Left ventricle myocardium inferior (tissue), 1 donor: ENCODE measurements at places on chromosomes 7 and 10. TPM values are rescaled to one million over a fixed set of nuclear protein-coding genes. Genes with fewer than 3 reads are reported as not detected.
A peak's percentile ranks its signal among the peaks of the same experiment; 100 is the strongest.

DNA sequence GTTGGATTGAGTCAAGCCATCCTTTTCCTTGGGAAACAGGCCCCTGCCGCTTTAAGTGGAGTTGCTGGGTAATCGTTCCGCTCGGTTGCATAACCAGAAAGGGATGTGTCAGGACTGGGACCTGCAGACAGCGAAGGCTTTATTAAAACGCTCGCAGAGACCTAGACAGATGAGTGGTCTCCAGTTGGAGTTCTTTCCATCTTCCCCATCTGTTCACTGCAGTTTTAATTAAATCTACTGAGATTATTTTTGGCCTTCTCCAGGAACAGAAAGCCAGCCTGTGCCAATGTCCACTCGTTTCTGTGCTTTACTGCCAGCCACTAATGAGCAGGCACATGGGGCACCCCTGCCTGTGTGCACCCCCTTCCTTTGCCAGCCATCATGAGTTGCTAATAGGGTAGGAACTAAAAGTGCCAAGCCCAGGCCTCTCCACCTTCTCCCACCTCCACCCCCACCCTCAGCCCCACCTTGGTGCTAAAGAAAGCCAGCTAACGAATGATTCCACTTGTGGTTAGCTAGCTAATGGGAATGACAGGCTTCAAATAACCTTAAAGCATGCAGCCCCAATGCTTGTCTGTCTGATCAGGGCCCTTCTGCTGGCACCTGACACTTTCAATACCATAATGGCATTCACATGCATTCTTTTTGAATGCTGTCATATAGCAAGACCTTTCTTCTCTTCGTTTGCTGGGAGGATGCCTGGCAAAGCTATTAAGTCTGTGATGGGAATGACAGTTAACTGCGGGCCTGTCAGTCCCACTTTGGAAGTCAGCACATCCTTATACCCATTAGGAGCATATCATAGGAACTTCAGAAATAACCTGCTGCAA lies 556.8 kb upstream of the GALNT17 start:
- no peak overlapping the region for H3K4me3 ChIP-seq
- H3K4me1 ChIP-seq: peaks cover 3% of the 10 kb centered on the region
- no peaks in the 10 kb centered on the region for H3K36me3 ChIP-seq
- DNase-seq: no peak
- H3K27me3 ChIP-seq: no peaks in the 10 kb centered on the region

GRCh38 chr7:134632937-134633540 lies 13.6 kb upstream of the BPGM start:
- DNase-seq: no peak
- no peak overlapping the region for H3K27ac ChIP-seq
- H3K4me1 ChIP-seq: peaks cover 9% of the 10 kb centered on the region
- no peak overlapping the region for H3K4me3 ChIP-seq

GRCh38 chr10:71337219-71337701 lies 18.2 kb downstream of the SLC29A3 start:
- no peak overlapping the region for H3K4me3 ChIP-seq
- peaks cover 14% of the 10 kb centered on the region for H3K36me3 ChIP-seq
- no peak overlapping the region for H3K27ac ChIP-seq
- H3K27me3 ChIP-seq: no peaks in the 10 kb centered on the region
- no peaks in the 10 kb centered on the region for H3K4me1 ChIP-seq

GRCh38 chr7:47040795-47041347 lies 541.0 kb downstream of the TNS3 start:
- H3K4me3 ChIP-seq: no peak overlapping the region
- no peaks in the 10 kb centered on the region for H3K27me3 ChIP-seq
- peak overlapping the region; percentile 86 for H3K27ac ChIP-seq
- no peaks in the 10 kb centered on the region for H3K36me3 ChIP-seq
- peaks cover 64% of the 10 kb centered on the region for H3K4me1 ChIP-seq
- no peak for DNase-seq

GRCh38 chr10:71909399-71910083 lies 54.7 kb upstream of the CHST3 start:
- no peaks in the 10 kb centered on the region for H3K36me3 ChIP-seq
- H3K27ac ChIP-seq: no peak overlapping the region
- no peaks in the 10 kb centered on the region for H3K27me3 ChIP-seq
- no peak overlapping the region for H3K4me3 ChIP-seq
- DNase-seq: no peak

- H3K36me3 ChIP-seq: peaks cover 31% of the 10 kb centered on the region
- no peak overlapping the region for H3K4me3 ChIP-seq
- peaks cover 42% of the 10 kb centered on the region for H3K4me1 ChIP-seq
- DNase-seq: peak; percentile 1
- H3K27me3 ChIP-seq: no peaks in the 10 kb centered on the region
These were observed 957 bp upstream of the ANKRD2 start for GRCh38 chr10:97571622-97572021.

DNA sequence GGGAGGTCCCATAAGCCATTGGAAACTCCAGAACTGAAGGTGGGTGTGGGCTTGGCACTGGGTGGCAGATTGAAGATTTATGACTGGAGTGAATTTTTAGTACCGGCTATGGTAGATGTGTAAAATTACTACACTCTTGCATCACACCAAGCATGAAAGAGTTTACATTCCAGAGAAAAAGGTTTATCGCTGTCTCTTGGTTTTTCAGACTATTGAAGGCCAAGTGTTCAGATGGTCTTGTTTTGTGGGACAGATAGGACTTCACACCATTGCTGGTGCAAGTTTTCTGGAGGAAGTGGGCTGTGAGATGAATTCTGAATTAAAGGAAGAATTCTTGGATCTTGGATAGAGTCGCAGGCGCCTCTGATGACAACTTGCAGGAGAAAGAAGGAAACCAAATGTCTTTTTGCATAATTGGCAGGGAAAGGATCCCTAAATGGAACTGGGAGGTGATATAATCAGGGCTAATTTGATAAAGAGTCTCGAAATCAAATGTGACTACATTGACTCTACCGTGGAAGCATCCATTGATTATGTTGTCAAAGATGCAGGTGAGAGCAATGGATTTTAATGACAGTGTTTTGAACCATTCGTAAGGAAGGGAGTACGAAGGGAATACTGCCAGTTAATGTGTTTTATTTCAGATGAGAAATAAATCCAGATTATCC lies 14.2 kb upstream of the NMT2 start:
- H3K27ac ChIP-seq: peak overlapping the region; percentile 14
- no peaks in the 10 kb centered on the region for H3K27me3 ChIP-seq
- H3K4me3 ChIP-seq: no peak overlapping the region
- H3K4me1 ChIP-seq: no peaks in the 10 kb centered on the region

DNA sequence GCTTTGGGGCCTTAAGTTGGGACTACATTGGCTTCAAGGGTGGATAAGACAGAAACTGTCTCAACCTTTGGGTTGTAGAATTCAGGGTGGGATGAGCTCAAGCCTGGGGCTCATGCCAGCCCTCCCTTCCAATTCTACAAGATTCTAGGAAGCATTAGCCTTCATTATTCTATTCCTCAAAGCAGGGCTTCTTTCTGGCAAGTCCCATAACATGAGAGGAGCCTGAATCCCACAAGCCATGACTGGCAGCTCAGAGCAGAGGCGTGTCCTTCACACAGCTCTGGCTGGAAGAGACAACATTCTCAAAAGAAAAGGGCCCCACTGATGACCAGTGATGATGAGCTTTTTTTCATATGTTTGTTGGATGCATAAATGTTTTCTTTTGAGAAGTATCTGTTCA lies 187.6 kb downstream of the PLXNA4 start:
- peaks cover 15% of the 10 kb centered on the region for H3K4me1 ChIP-seq
- H3K27me3 ChIP-seq: no peaks in the 10 kb centered on the region
- H3K27ac ChIP-seq: no peak overlapping the region
- no peaks in the 10 kb centered on the region for H3K36me3 ChIP-seq
- no peak for DNase-seq

- no peak overlapping the region for H3K4me3 ChIP-seq
- H3K4me1 ChIP-seq: peaks cover 38% of the 10 kb centered on the region
- H3K27ac ChIP-seq: no peak overlapping the region
These were observed 72.4 kb downstream of the REEP3 start for GRCh38 chr10:63593576-63593975.

GRCh38 chr7:51121931-51122425 lies 194.6 kb downstream of the COBL start:
- H3K27me3 ChIP-seq: no peaks in the 10 kb centered on the region
- H3K36me3 ChIP-seq: no peaks in the 10 kb centered on the region
- H3K4me1 ChIP-seq: peaks cover 44% of the 10 kb centered on the region
- peak; percentile 52 for DNase-seq
- peak overlapping the region; percentile 12 for H3K4me3 ChIP-seq

DNA sequence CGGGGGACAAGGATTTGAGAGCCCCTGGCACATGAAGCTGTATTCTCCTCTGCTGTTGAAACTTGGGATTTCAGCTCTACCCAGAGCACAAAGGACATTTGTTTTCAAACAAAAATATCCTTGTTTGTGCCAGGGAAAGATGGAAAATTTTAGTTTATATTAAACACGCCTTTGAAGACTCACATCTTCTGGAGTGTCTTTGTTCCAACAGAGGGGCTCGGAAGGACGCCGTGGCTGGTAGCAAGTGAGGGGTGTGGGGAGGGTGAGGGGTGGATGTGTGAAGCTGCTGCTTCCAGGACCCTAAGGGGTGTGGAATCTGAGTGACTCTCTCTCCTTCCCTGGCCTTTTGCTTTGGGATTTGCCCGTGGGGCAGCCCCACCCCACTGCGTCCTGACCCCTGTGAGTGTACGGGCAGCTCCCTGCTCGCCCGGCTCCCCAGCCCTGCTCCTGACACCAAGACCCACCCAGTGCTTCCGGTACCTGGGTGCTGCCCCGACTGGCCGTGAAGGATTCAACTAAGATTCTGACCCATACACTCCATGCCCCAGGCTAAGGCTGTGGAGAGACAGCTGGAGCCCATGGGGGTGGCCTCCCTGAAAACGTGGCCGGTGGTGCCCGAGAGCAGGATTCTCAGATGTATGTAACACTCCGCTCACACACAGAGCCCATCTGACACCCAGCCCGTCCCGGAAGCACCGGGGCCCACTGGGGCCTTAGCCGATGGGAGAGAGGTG lies 59.6 kb downstream of the ZRANB1 start:
- peak; percentile 14 for DNase-seq
- H3K4me3 ChIP-seq: no peak overlapping the region
- H3K27me3 ChIP-seq: no peaks in the 10 kb centered on the region
- H3K27ac ChIP-seq: peak overlapping the region; percentile 74
- H3K36me3 ChIP-seq: peaks cover 39% of the 10 kb centered on the region
- H3K4me1 ChIP-seq: peaks cover 77% of the 10 kb centered on the region

GRCh38 chr7:101428093-101428866 lies 65.6 kb downstream of the COL26A1 start:
- no peaks in the 10 kb centered on the region for H3K4me1 ChIP-seq

DNA sequence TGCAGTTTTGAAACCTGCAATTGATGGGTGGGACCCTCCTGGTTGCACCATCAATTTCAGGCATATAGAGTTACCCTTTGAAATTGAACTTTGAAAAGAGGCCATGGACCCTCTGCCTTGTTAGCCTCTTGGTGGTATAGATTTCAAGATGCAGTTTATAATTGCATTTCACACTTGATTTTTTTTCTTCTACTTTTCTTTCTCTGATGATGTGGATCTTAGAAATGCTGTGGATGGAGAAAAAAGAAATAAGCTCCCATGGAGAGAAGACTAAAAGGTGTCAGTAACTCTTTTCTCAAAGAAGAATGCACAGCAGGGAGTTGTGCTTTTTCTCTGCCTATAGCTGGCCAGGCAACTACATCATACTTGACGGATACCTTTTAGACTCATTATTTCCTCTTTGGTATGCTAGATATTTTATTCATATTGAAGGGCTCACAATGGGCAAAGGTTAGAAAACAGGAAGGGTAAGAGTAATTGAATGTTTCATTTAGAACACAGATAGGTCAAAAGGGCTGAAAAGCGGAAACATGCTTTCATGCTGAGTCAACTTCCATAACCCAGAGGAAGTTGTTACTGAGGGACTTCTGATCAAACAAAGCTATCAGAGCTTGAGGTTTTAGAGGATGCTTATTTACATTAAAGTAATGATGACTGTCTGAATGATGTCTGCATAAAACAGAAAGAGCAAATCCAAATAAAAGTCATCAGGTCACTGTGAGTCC lies 773.2 kb upstream of the LRRN3 start:
- H3K27ac ChIP-seq: no peak overlapping the region
- no peaks in the 10 kb centered on the region for H3K4me1 ChIP-seq
- DNase-seq: no peak
- H3K4me3 ChIP-seq: no peak overlapping the region
- H3K36me3 ChIP-seq: no peaks in the 10 kb centered on the region

- H3K4me3 ChIP-seq: peak within 1 kb of the TSS; percentile 76
- H3K36me3 ChIP-seq: no peaks in the 10 kb centered on the region
- DNase-seq: peak; percentile 79
- peaks cover 13% of the 10 kb centered on the region for H3K27me3 ChIP-seq
- peaks cover 53% of the 10 kb centered on the region for H3K4me1 ChIP-seq
- H3K27ac ChIP-seq: peak within 1 kb of the TSS; percentile 94
These were observed at the start of gene ECHDC3 for GRCh38 chr10:11742009-11742778. ECHDC3 (plus strand) TSS chr10:11742382; CDS start chr10:11742577, 195 bp downstream.

GRCh38 chr10:103781329-103782061 lies 73.9 kb downstream of the SH3PXD2A start:
- H3K27ac ChIP-seq: no peak overlapping the region
- no peak overlapping the region for H3K4me3 ChIP-seq
- no peak for DNase-seq
- H3K36me3 ChIP-seq: no peaks in the 10 kb centered on the region

GRCh38 chr10:119325131-119325530 lies 117.8 kb downstream of the GRK5 start:
- no peaks in the 10 kb centered on the region for H3K27me3 ChIP-seq
- no peak overlapping the region for H3K4me3 ChIP-seq
- no peak for DNase-seq

DNA sequence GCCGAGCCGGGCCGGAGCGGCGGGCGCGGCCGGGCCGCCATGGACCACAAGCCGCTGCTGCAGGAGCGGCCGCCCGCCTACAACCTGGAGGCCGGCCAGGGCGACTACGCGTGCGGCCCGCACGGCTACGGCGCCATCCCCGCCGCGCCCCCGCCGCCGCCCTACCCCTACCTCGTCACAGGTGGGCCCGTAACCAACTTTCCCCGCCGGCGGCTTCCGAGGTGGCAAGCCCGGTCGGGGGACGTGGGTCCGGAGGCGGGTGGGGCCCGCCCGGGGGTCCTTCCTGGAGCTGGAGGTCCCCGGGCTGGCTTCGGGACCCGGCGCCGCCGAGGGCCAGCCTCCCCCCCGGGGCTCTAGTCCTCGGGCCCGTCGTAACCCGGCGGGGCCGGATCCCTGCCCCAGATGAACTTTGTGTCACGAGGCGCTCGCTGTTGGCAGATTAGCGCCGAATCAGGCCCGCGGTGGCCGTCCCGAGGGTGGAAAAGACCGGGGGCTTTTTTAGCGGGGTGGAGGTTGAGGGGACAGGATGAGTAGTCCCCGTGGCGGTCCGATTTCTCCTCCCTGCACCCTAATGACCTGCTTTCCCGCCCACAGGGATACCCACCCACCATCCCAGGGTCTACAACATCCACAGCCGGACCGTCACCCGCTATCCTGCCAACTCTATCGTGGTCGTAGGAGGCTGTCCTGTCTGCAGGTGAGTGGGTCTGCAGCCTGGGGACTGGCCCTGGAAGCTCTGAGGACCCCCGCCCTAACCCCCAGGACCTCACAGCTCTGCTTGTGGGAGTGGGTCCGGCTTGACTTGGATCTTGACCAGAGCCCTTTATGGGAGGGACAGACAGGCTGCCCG lies 496 bp downstream of the BRI3 start:
- no peaks in the 10 kb centered on the region for H3K27me3 ChIP-seq
- H3K4me3 ChIP-seq: peak overlapping the region; percentile 89
- H3K36me3 ChIP-seq: no peaks in the 10 kb centered on the region
- peaks cover 62% of the 10 kb centered on the region for H3K4me1 ChIP-seq
- DNase-seq: no peak
- H3K27ac ChIP-seq: peak overlapping the region; percentile 98

LRRC18 gene
- not detected for total RNA-seq

CRYGN gene
- total RNA-seq: 0.41 TPM

SLC39A12 gene
- total RNA-seq: not detected

ZNF804B gene
- not detected for total RNA-seq

NPSR1 gene
- total RNA-seq: not detected

SLC26A3 gene
- 0.33 TPM for total RNA-seq

TMEM236 gene
- 0.66 TPM for total RNA-seq

CYP26C1 gene
- total RNA-seq: not detected

LIPM gene
- not detected for total RNA-seq

SLC29A4 gene
- total RNA-seq: 3.7 TPM

OPALIN gene
- not detected for total RNA-seq

RAMP3 gene
- 30.7 TPM for total RNA-seq
